D721Med (cell line): ENCODE measurements at places on chromosomes 1 and 21.
A peak's percentile ranks its signal among the peaks of the same experiment; 100 is the strongest.

- no peak for DNase-seq
These were observed 190.6 kb upstream of the ZNHIT6 start for GRCh38 chr1:85898861-85899260.

- no peak for DNase-seq
These were observed 71.4 kb upstream of the FAM20B start for GRCh38 chr1:178954325-178954690.

GRCh38 chr1:161747801-161748200 lies 1.8 kb upstream of the DUSP12 start:
- DNase-seq, result no peak

DNA sequence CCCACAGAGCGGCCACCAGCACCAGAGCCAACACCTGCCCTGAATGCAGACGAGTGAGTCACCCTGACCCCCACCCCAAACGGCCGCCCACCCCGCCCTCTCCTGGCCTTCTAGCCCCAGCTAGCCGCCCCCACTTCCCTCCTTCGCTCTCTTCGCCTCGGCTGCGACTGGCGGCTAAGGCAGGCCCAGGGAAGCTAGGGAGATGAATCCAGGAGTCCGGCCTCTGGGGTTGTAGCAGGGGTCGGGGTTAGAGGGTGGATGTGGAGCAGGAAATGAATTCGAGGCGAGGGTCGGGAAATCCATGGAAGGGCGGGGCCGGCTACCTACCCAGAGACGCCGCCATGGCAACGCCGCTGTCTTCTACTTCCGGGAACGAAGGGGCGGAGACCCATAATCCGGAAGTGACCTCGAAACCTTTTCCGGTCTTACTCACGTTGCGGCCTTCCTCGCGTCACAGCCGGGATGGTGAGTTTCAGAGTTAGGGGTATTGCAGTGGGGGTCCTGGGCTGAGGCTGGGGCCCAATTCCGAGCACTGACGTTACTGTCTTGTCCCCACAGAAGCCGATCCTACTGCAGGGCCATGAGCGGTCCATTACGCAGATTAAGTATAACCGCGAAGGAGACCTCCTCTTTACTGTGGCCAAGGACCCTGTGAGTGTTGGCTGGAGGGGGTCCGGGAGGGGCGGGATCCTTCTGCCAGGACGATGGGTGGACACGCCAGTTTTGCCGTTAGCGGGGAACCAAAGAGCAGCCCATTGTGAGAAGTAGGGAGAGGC lies at the start of the genes EIF3I and TMEM234:
TSS of gene EIF3I (plus strand) at position 428 of the 776 bp plus-strand sequence. CDS start at position 463, 35 bp downstream.
TSS of gene TMEM234 (minus strand) at position 374 of the 776 bp plus-strand sequence. CDS start at position 343, 31 bp downstream.
- peak; percentile 89 for DNase-seq

DNA sequence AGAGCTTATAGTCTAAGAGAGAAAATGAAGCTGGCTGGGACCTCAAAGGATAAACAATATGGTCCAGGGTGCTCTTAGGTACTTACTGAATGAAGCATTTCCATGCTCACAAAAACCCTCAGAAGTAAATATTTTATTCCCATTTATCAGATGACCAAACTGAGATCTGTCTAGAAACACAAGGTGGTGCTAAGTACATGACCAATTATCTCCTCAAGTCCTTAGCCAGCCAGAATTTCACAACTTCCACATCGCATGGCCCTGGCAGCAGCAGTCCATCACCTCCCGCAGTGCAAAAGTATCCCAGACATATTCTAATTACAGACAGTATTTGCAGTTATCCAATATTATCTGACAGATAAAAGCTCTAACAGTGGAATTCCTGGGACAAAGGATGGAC lies 321.7 kb upstream of the PROX1 start:
- DNase-seq, result no peak

DNA sequence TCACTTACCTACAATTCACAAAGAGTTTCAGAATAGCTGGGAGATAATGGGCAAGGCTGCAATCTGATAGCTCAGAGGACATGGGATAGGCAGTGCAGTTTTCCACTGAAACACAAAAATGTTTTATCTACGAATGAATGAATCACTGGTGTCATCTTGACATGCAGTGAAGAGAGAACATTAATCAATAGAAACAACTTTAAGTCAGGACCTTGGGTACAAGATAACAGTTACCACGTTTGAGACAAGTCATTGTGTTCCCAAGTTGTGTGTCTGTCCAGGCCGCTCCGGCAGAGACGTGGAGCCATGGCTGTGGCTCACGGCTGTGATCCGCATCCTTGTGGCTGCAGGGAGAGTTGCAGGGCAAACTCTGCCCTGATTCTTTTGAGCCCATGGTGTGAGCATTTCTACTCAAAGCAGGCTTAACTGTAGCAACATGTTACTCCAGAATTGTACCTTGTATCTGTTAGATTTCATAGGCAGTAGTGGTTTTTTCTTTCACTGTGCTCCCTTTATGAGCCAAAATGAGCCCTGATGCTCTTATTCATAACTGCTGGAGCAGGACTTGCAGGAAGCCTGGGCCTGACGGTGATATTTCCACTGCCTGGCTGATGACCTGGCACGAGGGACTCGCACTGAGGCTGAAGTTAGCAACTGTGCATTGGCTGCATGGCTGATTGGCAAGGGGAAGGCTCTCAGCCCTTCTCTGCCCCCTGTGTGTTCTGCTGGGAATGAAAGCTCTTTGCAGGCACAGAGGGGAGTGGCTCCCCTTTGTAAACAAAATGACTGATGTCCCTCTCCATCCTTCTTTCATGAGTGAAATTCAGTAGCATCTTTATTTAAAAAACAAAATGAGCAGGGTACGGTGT lies 465.2 kb downstream of the AJAP1 start:
- DNase-seq, result no peak

GRCh38 chr1:194813096-194813495 lies 1626.7 kb upstream of the B3GALT2 start:
- no peak for DNase-seq

- no peak for DNase-seq
These were observed 889.2 kb upstream of the NCAM2 start for GRCh38 chr21:20108976-20109540.

GRCh38 chr1:36024847-36025246 lies 59.0 kb upstream of the TEKT2 start:
- no peak for DNase-seq

GRCh38 chr1:21829294-21829693 lies 17.2 kb downstream of the LDLRAD2 start:
- no peak for DNase-seq

DNA sequence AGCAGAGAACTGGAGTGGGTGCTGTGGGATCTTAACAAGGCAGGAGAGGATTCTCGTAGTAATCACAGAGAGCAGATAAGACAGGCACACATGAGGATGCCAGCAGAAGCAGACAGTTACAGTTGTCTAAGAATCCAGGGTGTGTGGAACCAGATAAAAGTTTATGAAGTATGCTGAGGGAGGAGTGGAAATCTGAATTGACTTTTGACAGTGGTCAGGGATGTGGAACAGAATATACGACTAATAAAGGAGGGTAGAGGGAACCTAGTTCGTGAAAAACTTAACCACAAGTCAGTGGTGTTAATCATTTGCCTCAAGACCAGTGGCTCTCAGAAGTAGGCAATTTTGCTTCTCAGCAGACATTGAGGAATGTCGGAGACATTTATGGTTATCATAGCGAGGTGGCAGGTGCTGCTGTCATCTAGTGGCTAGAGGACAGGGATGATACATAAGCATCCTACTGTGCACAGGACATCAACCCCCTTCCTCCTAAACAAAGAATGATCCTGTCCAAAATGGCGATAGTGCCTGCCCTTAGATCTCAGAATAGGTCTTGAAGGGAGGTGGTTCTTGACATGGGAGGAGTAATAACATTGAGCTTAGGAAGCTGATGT lies 3.0 kb downstream of the LRRC8D start:
- DNase-seq, result no peak

DNA sequence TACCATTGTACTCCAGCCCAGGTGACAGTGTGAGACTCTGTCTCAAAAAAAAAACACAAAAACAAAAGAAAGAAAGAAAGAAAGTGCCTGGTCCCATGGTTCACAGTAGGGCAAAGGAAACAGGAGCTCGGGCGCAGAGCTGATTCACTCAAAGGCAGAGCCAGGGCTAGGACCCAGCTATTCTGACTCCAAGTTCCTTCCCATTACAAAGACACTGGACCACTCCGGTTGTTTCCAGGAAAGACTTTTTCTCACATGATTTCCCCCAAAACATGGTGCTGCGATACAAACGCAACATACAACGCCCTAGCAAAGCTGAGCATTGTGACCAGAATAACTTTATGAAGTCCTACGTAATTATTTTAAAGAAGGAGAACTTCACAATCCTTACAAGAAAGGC lies 10.7 kb downstream of the ABCG1 start:
- no peak for DNase-seq

DNA sequence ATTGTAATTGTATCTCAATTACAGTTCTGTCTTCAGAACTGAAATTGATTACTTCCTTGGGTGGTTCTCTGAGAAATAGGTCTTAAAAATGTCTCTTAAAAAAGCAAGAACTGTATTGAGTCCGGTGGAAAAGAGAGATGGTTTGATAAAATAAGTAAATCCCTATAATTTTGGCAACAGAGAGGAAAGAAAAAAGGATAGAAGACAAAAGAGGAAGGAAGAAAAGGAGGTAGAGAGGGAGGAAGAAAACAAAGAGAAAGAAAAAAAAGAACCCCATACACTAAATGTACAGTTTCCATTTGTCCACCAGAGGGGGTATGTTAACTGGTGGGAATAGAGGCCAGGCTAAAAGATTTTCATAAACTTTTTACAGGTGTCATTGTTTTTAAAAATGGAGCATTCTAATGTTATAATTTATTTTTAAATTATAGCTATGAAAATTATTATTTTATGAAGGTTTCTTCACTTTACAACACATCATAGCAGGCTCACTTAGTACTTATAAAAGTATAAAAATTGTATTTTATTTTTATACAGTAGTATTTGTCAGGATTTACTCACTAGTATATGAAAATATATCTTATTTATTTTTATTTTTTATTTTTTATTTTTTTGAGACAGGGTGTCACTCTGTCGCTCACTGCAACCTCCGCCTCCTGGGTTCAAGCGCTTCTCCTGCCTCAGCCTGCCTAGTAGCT lies 2.1 kb upstream of the UBE2T start:
- no peak for DNase-seq

DNA sequence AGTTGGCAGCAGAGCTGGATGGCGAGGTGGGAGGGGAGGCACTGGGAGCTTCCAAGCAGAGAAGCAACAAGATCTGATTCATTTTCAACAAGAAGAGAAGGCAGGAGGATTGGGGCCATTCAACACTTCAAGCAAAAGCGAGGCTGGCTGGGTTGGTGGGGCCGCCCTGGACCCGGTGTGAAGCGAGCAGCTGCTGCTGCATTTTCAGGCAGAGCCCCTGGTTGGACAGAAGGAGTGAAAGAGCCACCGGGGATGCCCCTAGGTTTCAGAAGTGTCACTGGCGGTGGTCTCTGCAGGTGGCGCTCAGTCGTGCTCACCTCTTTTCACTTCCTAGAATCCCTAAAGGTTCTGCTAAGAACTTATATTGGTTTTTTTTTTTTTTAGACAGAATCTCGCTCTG lies 18.0 kb downstream of the SLC2A7 start:
- DNase-seq, result no peak

GRCh38 chr1:206114692-206115640 lies 2.2 kb downstream of the AVPR1B start:
- DNase-seq, result no peak

DNA sequence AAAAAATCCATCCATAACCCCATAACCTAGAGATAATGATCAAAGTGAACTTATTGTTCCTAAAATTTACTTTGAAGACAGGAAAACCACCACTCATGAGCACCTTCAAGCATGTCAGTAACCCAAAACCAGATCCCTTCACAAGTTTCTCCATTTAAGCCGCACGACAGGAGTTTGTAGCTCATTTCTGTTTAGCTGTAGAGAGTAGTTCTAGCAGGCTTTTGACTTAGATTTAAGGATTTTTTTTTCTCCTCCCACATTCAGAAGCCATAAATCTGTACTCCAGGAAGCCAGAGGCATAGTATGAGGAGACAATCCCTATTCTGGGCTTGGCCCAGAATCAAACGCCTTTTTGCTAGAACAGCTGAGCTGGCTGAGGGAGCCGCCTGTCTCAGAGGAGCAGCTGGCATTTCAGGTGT lies 25.6 kb downstream of the TOMM20 start:
- DNase-seq, result no peak

DNA sequence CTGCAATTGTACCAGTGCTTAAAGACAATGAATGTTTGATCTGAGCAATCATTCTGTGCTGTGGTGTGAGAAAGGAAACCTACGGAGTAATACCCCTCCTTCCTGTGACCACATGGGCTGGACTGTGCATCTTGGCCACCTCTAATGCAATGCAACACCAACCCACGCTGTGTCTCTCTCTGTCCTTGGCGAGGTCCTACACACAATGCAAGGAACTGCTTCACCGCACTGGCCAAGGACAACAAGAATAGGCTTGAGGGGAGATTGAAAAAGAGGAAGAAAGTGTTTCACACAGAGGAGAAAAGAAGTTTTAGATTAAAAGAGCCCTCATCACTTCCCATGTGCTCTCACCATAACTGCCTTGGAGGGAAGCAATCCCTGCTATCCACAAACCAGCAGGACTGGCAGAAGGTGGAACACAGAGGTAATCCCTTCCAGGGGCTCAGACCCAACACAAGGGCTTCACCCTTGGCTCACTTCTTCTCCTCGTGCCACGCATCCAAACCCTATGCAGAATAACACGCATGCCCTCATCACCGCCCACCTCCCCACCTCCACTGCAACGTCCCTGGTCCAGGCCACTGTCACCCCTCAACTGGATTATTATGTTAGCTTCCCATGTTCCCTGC lies 112.5 kb upstream of the ERG start:
- no peak for DNase-seq

DNA sequence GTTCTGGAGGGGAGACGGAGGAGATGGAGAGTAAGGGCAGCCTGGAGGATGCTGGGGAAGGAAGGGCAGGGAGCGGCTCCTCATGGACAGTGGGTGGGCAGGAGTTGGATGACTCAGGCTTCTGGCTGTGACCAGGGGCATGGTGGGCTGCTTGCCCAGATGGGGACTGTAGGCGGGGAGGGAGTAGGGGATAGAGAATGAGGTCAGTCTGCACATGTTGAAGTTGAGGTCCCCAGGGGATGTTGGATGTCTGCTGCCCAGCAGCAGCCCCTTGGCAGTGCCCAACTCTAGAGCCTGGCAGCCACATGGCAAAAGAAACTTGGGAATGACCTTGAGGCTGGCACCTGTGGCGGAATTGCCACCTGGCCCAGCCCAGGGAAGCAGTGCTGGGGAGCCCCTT lies 6.4 kb downstream of the SELENON start:
- DNase-seq, result no peak

DNA sequence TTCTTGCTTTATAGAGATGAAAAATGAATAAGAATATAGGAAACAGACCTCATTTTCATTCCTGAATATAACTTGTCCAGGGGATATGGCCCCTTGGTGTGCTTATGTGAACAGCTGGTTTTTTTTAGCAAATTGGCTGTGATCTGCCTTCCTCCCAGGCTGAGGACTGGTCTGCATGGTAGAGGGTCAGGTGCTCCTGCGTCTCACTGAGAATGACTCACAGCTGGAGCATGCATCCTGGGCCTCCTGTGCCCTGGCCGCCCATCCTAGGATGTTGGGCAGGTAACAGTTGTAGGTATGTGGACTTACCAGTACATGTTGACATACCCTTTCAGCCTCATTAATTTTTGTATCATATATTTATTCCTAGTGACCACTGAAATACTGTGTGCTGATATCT lies 29.8 kb downstream of the AGT start:
- no peak for DNase-seq

- no peak for DNase-seq
These were observed 2.4 kb downstream of the TMEM125 start for GRCh38 chr1:43272161-43272560.

- DNase-seq, result no peak
These were observed 42.3 kb downstream of the DUSP10 start for GRCh38 chr1:221699577-221699976.

- no peak for DNase-seq
These were observed 173.2 kb downstream of the CACNA1E start for GRCh38 chr1:181656491-181656890.
